Chondrocyte (in vitro differentiated cells): ENCODE measurements at places on chromosomes 11 and 22. TPM values are rescaled to one million over a fixed set of nuclear protein-coding genes. Genes with fewer than 3 reads are reported as not detected.

- peak overlapping the region; percentile 96 for H3K4me3 ChIP-seq
- H3K36me3 ChIP-seq = no peaks in the 10 kb centered on the region
- no peak for DNase-seq
- peaks cover 55% of the 10 kb centered on the region for H3K4me1 ChIP-seq
- H3K27ac ChIP-seq = peak overlapping the region; percentile 100
These were observed 2.7 kb downstream of the HIPK3 start for GRCh38 chr11:33259869-33260268.

GRCh38 chr11:105137286-105137685, 2.3 kb downstream of the CARD18 start:
- H3K4me1 ChIP-seq = no peaks in the 10 kb centered on the region
- peaks cover 5% of the 10 kb centered on the region for H3K27me3 ChIP-seq
- H3K4me3 ChIP-seq = no peak overlapping the region
- no peak overlapping the region for H3K27ac ChIP-seq
- DNase-seq = no peak

DNA sequence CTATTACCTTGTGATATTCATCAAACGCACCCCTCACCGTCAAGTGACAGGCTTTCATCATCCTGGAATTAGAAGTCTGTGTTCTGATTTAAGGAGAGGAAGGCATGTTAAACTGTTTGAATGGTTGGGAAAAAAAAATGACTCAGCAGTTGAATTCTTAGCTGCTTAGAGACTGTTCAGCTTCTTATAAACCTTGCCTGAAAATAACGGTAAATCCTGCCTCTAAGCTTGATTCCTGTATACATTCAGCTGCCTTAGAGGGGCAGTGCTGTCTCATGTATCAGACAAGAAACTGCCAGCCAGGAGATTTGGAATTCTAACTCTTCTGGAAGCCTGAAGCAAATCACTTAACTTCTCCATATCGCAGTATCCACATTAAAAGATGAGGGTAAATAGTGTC, 437.4 kb downstream of the JRKL start:
- H3K27me3 ChIP-seq = peaks cover 20% of the 10 kb centered on the region
- no peaks in the 10 kb centered on the region for H3K4me1 ChIP-seq
- no peaks in the 10 kb centered on the region for H3K36me3 ChIP-seq
- no peak overlapping the region for H3K27ac ChIP-seq

GRCh38 chr11:12007769-12008737, at the start of gene DKK3:
TSS of gene DKK3 (minus strand) at chr11:12008626. CDS start at chr11:12008582, 44 bp downstream.
- H3K4me1 ChIP-seq = peaks cover 53% of the 10 kb centered on the region
- H3K4me3 ChIP-seq = peak within 1 kb of the TSS; percentile 91
- H3K27me3 ChIP-seq = no peaks in the 10 kb centered on the region
- peaks cover 2% of the 10 kb centered on the region for H3K36me3 ChIP-seq
- H3K27ac ChIP-seq = peak within 1 kb of the TSS; percentile 81

- no peak for DNase-seq
- H3K4me1 ChIP-seq = peaks cover 5% of the 10 kb centered on the region
- H3K27me3 ChIP-seq = no peaks in the 10 kb centered on the region
- no peaks in the 10 kb centered on the region for H3K36me3 ChIP-seq
These were observed 28.4 kb upstream of the ACER3 start for GRCh38 chr11:76832361-76832760.

- no peaks in the 10 kb centered on the region for H3K27me3 ChIP-seq
- H3K27ac ChIP-seq = no peak overlapping the region
- H3K36me3 ChIP-seq = no peaks in the 10 kb centered on the region
- H3K4me1 ChIP-seq = peaks cover 38% of the 10 kb centered on the region
- H3K4me3 ChIP-seq = no peak overlapping the region
These were observed 35.4 kb downstream of the RBFOX2 start for GRCh38 chr22:35993048-35993714.

ANO9 gene
- not detected in 3 replicates for total RNA-seq

GPR83 gene
- 0.05 TPM in 1 of 3 replicates, not detected in the others for total RNA-seq

CRYBB2 gene
- not detected in 3 replicates for total RNA-seq

ADM2 gene
- 1.5 to 46.5 TPM (median 46.5 TPM) in 3 replicates for total RNA-seq
